Effector CD4-positive, alpha-beta T cell (primary cell): ENCODE measurements at places on chromosomes 4 and X.

GRCh38 chr4:174707051-174707676 is 121.9 kb downstream of the GLRA3 start:
- DNase-seq: no peak

GRCh38 chr4:70688795-70689231 is 481 bp downstream of the UTP3 start:
- DNase-seq: peak; percentile 6

GRCh38 chr4:187270154-187270553 is 546.5 kb upstream of the FAT1 start:
- no peak for DNase-seq

DNA sequence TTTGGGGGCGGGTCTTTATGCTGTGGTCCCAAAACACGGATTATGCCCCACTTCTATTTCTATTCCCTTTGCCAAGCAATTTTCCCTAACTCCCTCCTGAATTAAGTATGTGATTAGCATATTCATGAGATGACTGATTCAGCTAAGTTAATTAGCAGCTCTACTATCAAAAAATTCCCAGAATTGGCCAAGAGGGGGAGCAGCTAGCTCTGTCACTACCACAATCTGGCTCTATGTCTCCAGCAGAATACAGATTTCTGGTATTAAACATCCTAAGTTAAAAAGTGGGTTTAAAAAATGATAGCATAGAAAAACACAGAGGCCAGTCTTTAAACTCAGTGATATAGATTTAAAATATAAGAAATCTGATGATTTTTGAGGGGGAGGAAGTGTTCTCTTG is 80.3 kb downstream of the GPC4 start:
- DNase-seq: no peak

DNA sequence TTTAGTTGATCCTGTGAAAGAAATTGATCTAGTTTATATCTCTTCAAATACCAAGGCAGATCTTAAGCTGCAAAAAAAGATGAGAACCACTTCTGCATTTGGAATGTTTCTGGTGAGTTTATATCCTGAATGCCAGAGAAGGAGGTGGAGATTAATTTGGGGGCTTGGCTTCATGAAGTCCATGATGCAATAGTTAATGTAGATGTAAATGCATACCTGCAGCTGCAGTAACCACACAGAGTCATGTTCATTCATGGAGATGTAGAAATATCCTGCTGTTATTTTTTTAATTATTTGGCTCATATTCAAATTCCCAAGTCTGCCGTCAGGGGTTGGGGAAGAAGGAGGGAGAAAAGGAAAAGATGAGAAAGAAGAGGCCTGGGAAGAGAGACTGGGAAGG is at the start of gene SULT1E1:
TSS of gene SULT1E1 (minus strand) at position 94 of the 400 bp plus-strand sequence. CDS start 2,501 bp downstream, outside the sequence.
- DNase-seq: no peak

- DNase-seq: no peak
Observed at GRCh38 chr4:158625544-158625943, 46.1 kb downstream of the C4orf46 start.

- no peak for DNase-seq
Observed at GRCh38 chr4:153483432-153484418, 17.6 kb downstream of the TMEM131L start.

DNA sequence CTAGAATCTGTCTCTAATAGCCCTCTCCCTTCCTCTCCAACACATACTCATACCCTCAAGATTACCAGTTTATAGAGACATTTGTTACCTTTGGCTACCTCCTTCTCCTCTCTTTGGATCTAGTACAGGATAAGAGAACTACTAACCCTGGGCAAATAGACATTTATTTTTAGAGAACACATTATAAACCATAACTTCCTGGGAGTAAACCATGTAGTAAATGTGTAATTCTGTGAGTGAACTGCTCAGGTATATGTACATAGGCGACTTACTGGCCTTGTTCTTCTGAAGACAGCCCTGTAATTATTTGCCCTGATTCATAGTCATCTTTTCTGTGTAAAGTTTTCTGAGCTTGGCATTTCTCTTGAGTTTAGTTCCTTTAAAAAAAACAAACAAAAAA is 94.2 kb downstream of the KDM6A start:
- no peak for DNase-seq

- DNase-seq: no peak
Observed at GRCh38 chr4:13169731-13170525, 314.2 kb downstream of the RAB28 start.

GRCh38 chr4:81380437-81380836 is 91.3 kb downstream of the RASGEF1B start:
- no peak for DNase-seq

GRCh38 chrX:106955004-106955772 is 35.0 kb downstream of the CLDN2 start:
- no peak for DNase-seq

DNA sequence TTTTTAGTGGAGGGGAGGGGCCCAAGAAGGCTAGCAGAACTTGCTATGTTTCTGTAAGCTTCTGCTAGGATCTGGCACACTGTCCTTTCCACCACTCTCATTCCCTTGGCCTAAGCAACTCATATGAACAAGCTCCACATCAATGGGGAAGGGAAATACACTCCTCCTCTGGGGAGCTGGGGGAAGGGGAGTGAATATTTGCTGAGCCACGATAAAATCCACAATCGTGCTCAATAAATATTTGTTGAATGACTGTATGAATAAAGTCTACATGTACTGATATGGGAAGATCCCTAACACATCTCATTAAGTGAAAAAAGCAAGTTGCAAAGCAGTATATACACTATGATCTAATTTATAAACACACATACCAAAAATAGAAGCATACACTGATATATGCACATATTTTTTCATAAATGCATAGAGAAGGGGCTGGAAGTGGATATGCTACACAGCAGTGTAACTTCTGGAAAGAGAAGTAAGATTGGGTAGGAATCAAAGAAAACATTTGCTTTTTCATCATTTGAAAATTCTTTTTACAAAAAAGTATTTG is 95.8 kb upstream of the EFHC2 start:
- no peak for DNase-seq

DNA sequence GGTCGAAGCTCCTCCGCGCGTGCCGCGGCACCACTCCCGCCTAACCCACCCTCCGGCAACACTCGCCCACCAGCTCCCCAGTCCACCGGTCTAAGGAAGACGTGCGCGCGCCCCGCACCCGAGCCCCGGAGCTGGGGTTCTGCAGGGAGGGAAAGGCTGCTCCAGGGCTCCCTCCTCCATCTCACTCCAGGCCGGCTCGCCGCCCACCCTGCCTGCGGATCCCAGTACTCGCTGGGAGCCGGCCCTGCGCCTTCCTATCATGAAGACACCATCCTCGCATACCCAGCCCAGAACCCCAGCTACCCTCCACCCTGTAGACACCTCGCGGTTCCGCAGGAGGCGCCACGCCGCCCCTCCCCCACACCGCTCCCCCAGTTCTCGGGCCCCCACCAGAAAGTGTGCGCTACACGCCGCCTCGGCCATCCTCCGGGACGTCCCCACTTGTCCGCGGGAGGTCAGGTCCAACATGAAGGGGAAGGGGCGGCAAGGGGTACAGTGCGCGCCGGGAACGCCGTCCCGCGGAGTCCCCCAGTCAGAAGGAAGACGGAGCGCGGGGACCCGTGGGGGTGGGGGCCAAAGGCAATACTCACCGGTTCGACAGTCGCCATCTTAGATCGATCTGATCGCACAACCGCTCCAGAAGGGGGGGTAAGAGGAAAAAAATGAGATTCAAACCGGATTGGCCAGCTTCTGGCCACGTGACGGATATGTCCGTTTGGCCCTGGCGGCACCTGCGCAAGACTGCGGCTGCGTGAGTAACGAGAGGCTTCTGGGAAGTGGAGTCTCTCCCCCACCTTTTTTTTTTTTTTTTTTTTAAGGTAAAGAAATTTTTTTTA is at the start of gene EIF4E:
TSS of gene EIF4E (minus strand) at position 629 of the 836 bp plus-strand sequence. CDS start at position 608, 21 bp downstream.
- peak; percentile 97 for DNase-seq

DNA sequence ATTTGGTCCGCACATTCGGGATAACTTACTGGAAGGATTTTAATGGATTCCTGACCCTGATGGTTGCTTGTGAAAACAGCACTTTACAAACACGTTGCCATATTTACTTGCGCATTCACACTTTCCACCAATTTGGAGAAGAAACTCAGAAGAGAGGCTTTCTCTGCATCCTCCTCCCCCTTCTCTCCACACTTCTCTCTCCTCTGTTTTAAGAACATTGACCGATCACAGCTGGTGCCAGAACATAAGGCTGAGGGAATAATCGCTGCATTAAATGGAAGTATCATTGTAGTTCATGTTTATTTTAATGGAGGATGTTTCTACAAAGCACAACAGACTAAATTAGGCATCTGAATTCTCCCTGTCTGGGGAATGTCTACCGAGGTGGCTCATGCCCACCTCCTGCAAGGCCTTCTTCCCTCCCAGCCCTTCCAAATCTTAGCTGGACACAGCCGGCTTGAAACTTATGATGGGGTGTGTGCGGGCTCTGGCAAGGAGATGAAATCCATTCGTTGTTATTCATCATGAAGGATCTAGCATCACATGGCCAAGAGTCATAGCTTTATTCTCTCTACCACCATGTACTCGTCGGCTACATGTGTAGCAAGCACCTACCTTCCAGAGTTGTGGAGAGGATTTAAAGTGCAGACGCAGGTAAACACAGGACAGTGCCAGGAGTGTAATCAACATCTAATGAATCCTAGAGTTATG is 204.1 kb downstream of the LDB2 start:
- DNase-seq: no peak

DNA sequence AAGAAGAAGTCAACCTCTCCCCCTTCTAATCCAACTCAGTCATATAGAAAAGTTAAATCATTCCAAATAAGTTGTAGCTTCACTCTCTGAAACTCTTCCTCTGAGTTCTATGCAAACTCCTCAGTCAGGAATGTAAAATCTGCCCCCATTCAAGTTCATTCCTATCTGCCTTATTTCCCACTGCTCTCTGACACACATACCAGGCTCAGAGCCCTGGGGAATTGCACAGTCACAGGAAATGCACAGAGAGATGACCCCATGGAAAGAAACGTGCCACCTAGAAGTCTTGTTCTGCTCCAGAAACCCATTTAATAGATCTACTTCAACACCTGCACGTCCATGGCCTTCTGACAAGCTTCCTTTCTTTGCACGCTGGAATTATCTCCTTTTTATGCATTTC is 236.0 kb upstream of the VCX3A start:
- DNase-seq: no peak

GRCh38 chr4:169295822-169296221 is 25.1 kb upstream of the SH3RF1 start:
- no peak for DNase-seq

DNA sequence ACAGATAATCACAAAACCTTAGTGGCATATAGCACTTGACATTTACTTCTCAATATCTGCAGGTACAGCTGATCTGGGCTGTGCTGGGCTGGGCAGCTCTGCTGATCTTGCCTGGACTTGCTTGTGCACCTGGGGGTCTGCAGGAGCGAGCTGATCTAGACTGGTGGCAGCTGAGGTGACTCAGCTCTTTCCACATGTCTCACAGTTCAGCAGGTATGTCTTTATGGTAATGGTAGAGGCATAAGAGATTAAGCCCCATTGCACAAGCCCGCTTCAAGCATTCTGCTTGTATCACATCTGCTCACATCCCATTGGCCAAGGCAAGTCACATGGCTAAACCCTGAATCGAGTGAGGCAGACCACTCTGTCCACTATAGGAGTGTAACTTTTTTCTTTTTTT is 506.7 kb downstream of the BCOR start:
- no peak for DNase-seq

DNA sequence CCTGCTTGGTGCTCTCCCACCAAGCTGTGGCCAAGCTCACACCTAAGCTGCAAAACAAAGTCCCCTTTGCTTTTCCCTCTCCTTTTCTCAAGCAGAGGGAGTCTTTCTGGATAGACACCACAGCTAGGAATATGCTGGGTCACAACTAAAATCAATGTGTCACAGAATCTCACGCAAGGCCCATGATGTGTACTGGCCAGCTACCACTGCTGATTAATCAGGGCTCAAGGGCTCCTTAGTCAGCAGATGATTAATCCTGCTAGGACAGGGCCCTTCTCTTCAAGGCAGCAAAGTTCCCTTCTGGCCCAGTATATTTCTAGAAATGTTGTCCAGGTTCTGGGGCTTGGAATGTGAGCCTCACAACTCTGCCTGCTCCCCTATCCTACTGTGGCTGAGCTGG is 32.0 kb upstream of the TENT5D start:
- DNase-seq: no peak

DNA sequence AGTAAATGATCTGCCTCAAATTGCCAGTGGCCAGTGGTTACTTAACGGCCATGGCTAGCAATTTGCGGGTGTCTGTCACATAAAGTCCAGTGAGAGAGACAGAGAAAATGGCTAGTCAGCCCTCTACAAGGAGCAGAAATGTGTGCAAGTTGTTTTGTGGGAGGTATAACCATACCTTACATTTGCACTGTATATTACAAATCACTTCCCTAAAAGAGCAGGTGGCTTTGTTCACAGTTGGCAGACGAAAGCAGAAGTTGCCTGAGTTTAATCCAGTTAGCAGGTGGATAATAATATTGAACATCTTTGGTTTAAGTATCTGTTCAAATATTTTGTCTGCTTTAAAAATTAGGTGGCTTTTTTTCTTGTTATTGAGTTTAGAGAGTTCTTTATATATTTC is 15.6 kb downstream of the SRPX start:
- DNase-seq: no peak

DNA sequence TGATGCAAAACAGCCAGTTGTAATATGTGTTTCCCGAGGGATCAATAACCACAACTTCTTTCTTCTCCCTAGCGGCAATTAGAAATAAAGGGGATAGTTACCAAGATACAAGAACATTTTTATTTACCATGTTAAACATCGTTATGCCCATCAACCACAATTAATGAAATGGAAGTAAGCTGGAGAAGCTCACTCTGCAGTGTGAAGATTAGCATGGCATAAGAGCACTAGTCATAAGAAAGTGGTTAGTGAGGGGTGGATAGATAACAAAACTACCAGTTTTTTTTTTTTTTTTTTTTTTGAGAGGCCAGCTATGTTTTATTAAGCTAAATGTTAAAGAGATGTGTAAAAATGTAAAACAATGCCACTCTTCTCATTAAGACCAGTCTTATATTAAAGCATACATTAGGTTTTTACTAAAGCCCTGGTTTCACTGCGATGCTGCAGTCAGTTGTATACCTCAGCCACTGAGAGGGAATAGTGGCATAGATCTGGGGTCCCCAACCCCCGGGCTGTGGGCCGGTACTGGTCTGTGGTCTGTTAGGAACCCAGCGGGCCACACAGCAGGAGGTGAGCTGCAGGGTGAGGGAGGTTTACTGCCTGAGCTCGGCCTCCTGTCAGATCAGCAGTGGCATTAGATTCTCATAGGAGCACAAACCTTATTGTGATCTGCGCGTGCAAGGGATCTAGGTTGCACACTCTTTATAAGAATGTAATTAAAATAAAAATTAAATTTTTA is 27.9 kb upstream of the NFXL1 start:
- no peak for DNase-seq

- no peak for DNase-seq
Observed at GRCh38 chrX:14922437-14922836, 49.2 kb downstream of the MOSPD2 start.

DNA sequence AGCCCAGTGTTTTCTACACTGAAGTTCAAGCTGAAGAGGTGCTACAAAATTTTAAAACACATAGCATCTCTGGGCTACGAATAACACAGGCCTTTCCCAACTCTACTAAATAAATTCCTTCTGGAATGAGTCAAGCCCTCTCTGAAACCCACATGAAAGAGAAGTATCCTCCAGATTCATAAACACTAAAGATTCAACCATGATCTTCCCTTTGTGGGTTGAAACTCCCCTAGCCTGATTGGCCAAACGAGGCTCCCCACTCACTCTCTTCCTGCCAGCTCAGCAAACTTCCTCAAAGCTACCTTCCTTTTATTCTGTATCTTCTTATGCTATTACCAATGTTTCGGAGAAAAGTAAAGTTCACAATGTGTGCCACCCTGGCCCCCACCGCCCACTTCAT is 95.4 kb downstream of the NKX6-1 start:
- DNase-seq: no peak

GRCh38 chrX:130173190-130173895 is 1.6 kb downstream of the RAB33A start:
- no peak for DNase-seq
